NCI-H1417 treated with DMSO at 0.1 percent for 48 hours (cell line): ENCODE measurements at places on chromosomes 6 and 20.

DNA sequence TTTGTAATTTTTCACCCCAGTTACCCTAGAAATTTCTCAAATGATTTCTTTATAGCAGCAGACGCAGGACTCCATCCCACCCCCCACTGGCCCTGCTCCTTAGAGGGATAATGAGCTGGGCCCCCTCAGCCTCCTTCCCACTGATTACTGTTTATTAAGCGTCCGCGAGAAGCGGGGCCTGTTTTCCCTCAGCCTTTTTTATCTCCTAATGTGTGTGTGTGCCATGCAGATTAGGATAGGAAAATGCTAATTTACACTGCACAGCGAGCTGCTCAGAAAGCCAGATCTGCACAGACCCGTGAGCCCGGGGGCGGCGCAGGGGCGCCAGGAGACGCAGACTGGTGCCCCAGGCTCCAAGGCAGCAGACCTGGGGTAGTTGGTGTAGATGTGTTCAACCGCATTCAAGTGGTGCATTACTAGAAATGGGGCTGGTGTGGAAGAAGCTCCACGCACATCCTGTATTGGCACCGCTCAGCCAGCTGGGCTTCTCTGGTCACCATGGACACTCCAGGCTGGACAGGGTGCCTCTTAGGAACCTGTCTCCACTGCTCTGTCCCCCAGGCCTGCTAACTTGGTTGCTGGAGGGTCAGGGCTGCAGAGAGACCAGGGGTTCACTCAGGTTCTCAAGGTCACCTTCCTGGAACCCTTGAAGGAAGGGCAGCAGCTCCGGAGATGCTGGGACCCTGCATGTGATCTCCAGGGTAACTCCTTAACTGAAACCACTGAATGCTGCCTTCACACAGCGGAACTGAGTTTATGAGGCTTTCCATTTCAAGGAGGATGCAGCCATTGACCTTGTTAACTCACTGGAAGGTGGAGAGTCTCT, 256.3 kb downstream of the ERMARD start:
- peak; percentile 88 for DNase-seq

GRCh38 chr6:88380083-88380482, 213.9 kb upstream of the CNR1 start:
- no peak for DNase-seq

GRCh38 chr6:127917766-127918165, 16.9 kb upstream of the THEMIS start:
- no peak for DNase-seq

- DNase-seq, result no peak
Measured at GRCh38 chr6:107728564-107728897, 95.6 kb downstream of the SCML4 start.

GRCh38 chr6:39880594-39880993, 53.7 kb downstream of the MOCS1 start:
- no peak for DNase-seq

DNA sequence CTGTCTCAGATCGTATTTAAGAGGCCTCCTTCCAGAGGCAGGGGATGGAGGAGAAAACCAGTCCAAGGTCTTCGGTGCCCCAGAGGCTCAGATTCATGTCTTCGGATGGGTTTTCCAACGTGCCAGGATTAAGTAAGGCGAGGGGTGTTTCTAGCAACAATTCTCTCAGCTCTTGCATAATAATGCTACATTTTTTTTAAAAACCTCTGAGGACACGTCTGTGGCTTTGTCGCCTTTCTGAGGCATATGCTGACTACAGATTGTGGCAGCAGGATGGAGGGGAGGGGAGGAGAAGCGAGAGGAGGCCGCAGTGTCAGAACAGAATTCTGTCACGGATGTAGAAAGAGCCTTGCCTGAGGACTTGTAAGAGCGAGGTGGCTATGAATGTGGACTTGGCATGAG, 17.7 kb upstream of the CCDC167 start:
- DNase-seq, result no peak

- no peak for DNase-seq
Measured at GRCh38 chr20:51574248-51575033, 31.9 kb upstream of the NFATC2 start.

- no peak for DNase-seq
Measured at GRCh38 chr6:82362878-82363427, 664 bp upstream of the TPBG start.

GRCh38 chr6:37987559-37987958, 168.0 kb downstream of the ZFAND3 start:
- DNase-seq, result no peak

GRCh38 chr20:57385940-57386339, 5.3 kb upstream of the RBM38 start:
- DNase-seq, result no peak

DNA sequence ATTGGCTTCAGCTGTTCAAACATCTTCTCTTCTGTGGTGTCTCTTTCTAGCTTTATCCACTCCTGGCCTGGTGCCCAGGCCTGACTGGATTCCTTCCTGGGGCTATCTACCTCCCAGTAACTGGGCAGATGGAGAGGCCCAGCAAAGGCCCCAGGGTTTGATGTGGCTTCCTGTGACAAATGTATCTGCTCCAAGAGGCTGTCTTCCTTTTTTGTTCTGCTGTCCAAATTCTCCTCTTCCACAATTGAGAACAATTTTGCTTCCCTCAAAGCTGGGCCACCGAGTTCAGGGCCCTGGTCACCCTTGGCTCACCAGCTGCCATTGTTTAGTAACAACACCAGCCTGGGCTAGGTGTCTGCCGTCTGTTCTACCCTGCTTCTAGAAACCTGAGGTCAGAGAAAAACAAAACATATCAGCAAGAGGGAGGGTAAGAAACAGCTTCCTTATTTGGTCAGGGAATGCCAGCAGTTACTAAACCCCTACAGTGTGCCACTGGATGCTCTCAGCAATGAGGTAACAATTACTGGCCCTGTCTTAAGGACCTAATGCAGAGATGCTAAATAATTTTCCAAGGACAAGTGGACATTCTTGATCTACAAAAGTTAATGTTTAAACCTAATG, 3.9 kb downstream of the ZFP57 start:
- no peak for DNase-seq

DNA sequence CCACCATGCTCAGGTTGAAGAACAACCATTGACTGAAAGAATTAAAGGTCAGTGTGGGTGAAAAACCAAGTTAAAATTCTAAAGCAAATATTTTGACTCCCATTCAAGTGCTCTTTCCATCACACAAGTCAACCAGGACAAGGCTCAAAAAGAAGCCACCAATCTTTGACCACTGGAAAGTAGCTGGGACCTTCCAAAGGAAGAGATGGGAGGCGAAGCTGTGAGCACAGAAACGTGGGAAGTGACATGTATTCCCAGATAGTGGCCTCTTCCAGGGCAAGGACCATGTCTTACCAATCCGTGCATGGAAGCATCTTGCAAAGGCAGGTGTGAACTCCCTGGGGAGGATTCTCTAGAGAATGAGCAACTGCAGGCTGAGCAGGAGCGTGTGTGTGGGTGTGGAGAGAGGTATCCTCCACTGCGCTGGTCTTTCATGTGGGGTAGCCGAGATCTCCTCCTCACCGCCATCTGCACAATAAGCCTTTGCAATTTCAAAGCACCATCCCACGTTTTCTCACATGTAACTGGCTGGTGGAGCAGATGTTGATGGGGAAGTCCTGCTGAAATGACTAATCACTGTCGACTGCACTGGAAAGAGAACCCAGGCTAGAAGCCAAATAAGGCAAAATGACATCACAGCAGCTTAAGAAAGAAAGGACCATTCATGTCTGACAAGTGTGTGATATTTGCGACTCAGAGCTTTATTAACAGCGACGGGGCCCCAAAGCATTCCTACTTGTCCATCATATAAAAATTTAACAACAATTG, 189.4 kb upstream of the RREB1 start:
- no peak for DNase-seq

DNA sequence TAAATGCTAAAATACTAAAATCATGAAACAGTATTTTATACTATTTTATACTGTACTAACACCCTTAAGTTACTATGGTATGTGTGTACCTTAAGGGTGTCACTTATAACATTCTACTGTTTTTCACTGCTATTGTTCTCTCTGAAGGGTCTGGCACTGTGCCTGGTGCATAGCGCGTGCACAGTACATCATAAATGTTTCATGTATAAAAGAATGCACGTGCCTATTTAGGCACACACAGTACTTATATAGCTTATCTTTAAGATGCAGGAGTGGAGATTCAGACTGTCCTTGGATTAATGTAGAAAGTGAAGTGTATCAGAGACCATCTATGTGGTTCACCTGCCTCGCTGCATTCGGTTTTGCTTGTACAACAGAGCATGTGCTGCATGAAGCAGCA, 64.0 kb upstream of the SGK1 start:
- DNase-seq, result no peak

DNA sequence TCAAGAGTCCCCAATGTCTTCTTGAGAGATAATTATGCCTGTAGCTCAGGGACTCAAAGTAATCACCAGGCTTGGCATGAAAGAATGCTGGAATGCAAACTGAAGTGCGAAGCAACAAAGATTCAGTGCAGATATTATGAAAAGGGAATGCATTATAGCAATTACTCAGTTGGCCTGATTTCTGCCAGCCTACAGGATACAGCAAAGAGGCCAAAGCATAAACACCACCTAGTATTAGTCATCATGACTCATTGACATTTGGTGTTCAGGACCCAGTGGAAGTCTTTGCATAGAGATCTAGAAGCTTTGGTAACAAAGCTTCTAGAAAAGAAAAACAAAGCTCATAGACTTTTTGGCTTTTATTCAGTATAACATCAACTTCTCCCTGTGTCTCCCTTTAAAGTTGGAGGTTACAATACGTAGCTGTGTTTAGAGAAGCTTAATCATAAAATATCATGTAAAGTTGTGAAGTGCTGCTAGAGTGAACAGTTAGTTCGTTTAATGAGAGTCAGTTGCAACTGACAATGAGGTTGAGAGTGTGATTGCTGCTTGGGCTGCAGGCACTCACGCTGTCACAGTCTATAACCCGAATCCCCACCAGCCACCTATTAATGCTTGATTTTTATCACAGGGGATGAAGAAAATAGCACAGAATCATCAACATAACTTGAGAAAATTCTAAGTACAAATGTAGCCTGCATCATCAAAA, 932.7 kb downstream of the TFAP2A start:
- DNase-seq, result no peak

DNA sequence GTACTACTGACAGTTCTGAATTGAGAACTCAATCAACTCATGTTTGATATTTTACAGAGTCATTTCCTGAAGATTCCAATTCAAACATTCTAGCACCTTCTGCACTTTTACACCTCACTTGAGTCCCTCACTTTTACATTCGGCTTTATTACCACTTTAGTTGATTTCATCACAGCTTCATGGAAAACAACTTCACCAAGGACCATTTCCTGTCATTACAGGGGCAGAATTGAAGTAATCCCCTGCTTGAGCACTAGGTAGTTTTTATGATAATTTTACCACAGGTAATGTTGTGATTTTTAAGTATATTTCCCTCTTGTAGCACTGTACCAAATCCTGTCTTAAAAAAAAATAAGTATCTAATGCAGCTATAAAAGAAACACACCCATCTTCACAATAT, 312.9 kb downstream of the BTBD9 start:
- DNase-seq, result no peak

DNA sequence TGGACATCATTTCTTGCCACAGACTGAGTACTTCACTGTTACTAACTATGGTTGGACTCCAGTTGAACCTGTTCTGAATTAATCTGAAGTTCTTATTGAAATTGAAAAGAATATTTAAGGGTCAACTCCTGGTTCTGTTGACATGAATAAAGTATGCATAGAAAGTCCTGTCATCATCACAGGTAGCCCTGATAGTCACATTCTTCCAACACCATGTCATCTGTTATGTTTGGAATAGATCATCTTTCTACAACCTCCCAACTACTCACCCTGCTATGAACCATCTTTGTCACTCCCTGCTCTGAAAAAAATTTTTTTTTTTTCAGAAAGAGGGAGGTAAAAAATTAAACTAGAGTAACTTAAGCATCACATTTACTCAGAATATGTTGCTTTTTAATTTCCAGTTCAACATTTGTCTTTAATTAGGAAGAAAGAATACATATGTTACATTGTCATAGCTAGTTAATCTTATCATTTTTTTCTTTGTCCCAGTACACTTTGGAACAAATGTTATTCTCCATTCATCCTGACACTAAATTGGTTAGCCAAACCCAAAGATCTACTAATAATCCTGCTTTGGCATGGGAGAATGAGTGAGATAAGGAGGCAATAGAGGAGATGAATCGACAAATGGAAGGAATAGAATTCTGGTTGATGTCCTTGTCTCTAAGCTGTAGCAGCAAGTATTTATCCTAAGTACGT, 775.1 kb upstream of the NRSN1 start:
- no peak for DNase-seq
